ENCODE measurements at places on chromosomes 2 and 18.
A peak's percentile ranks its signal among the peaks of the same experiment; 100 is the strongest.

DNA sequence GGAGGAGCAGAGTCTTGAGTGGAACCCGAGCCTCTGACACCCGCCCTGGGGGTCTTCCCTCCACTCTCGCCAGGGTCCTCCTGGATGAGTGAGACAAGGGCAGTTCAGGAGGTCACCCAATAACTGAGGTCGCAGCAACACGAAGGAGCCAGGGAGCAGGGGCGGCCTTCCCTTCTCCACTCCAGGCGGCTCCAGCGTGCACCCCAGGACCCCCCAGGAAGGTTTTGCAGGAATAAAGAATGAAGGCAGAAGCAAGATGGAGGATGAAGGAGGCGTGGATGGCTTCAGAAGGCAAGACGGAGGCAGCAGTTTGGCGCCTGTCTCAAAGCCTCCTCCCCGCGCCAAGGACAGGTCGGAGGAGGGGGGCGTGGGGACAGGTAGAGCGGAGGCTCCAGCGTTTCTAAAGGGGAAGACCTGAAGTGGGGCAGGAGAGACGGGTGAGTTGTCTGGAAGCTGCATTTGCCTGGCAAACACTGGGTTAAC is 579 bp upstream of the ITM2C start:
- DNase-seq: no peak

DNA sequence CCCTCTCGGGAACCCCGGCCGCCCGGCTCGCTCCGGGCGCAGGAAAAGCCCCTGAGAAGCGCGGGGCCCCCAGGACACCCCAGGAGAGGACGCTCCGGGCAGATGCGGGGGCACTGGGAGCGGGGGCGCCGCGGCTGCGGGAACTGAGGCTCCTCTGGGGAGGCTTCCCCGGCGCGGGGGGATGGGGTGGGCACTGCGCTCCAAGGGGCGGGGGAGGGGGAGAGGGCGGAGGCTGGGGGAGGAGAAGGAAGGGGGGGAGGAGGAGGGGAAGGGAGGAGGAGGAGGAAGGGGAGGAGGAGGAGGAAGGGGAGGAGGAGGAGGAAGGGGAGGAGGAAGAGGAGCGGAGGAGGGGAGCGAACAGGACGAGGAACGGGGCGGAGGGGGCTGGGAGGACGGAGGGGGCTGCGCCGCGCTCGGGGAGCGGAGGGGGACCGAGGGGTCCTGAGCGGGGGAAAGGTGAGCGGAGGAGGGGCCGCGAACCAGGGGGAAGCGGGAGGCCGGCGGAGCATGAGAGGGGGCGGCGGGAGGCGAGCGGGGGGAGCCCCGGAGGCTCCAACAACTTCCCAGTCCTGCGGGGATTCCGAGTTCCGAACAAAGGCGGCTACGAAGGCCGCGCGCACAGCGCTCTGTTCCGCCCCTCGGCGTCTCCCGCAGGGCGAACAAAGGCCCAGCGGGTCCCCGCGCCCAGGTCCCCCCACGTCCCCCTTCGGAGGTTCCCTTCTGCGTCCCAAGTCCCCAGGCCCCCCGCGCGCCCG is 742 bp downstream of the PXDN start:
- DNase-seq: peak; percentile 56

DNA sequence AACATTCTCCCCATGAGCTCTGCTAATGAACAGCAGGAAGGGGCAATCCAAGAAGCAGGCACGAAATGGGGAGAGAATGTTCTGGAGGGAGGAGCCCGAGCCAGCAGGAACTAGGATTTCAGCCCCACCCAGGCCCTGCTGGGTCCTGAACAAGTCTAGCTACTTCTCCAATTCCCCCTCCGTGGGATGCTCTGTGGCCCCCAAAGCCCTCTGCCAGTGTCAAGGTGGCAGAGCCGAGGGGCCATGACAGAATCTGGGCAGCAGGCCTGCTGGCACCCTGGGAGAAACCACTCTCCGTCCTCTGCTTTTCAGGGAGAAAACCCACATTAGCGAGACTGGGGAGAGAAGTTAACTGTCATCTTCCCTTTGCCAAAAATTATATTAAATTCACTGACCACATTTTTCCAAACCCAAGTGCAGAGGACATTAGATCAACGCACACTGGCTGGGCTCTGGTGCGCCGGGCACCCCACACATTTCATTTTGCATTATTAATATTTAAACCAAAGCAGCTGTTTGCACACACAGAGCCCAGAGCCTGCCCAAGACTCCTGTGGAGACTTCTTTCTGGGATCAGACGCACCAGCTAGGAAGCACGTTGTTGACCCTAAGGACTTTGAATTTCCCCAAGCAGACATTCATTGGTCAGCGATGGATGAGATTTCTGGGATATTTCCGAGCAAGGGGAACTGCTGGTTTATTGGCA is 80.2 kb upstream of the PKDCC start:
- peak; percentile 32 for DNase-seq

DNA sequence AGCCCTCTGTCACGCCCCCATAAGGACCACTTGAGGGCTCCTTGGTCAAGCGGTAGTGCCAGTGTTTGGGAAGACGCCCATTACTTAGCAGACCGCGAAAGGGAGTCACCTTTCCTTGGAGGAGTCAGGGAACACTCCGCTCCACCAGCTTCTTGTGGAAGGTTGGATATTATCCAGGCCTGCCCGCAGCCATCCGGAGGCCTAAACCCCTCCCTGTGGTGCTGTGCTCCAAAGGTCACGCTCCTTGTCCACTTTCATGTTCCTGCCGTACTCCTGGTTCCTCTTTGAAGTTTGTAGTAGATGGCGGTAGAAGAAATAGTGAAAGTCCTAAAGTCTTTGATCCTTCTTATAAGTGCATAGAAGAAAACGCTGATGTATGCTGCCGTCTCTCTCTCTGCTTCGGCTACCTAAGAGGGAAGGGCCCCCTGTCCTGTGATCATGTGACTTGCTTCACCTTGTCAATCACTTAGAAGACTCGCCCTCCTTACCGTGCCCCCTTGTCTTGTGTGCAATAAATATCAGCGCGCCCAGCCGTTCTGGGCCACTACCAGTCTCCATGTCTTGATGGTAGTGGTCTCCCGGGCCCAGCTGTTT is 1.7 kb upstream of the CATIP start:
- no peak for DNase-seq

- no peak for DNase-seq
Measured at GRCh38 chr2:9297807-9298206, 91.2 kb downstream of the ASAP2 start.

DNA sequence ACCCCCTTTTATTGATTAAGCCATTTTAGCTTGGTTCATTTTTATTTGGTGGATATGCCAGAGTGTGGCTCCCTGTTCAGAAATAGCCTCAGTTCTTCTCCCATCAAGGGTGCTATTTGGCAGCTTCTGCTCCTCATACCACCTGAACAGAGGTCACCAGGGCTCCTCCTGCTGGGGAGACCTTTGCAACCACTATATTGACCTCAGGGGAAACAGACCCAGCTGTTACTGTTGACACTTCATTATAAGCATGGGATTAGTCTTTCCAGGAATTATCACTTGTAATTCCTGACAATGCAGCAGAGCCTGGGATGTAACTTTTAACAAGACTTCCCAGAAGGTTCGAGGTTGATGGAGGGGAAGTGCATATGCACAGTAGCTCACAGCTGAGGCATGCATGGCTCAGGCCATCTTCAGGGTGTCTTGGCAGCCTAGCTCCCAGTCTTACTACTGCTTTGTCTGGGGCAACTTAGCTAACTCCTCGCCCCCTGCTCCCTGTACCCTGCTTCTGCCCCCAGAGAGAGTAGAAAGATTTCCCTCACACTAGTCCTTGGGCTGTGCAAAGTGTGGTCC is 239.4 kb upstream of the SPRED2 start:
- DNase-seq: no peak

DNA sequence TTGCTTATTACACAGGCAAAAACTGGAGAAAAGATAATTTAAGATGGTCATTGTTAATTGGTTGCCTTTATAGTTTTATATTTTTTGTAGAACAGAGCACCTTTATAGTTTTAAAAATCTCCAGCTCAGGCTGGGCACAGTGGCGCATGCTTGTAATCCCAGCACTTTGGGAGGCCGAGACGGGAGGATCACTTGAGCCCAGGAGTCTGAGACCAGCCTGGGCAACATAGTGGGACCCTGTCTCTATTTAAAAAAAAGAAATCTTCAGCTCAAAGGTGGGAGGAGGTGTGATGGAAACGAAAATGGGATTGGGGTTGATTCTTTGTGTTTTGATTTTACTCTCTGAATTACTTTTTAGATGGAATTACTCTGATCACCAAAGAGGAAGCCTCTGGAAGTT is 85.4 kb downstream of the XRCC5 start:
- no peak for DNase-seq

DNA sequence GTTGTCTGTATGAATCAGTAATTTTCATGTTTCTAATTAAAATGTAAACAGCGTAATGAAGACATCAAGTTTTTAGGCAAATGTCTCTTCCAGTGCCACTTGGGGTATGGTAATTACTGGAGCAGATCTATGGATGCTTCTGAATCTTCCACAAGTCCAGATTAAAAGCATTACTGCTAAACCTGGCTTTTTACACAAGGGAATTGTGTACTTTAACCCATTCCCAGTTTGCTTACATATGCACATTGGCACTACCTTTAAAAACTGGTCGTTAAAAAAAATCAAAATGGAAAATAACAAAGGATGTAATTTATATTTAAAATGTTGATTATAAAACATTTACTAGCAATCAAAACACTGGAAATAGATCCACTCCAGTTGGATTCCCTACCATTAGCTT is 19.7 kb downstream of the FIGN start:
- DNase-seq: no peak

DNA sequence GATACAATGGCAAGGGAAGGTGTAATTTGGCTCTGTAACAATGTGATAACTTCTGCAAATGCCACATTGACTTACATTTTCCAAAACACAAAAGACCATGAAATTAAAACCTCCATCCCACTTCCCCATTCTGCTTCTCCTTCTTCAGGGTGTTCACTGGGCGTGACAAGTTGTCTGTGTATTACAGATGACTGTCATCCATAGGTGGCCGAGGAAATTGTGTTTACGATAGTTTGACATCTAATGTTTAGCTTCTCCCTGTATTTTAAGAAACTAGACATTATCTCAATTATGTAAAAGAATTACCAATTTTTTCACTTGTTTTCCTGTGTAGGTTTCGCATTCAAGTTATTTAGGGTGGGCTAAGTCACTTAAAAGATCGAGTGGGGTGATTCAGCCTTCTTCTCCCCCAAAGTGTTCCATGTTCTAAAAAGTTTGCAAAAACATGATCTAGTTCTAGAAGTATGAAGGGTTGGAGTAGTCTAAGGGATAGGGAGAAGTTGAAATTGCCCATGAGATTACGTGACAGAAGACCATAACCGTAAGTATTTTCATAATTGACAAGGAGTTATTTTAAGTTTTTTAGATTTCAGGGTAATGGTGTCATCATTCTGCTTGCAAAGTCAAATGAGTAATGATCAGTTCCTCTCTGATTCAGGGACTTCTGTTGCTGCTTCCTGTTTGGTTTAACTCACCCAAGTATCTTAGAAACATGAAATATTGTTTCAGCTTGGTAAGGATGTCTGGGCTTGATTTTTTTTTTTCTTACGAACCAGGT is 25.2 kb upstream of the CYTIP start:
- DNase-seq: no peak

GRCh38 chr2:133424876-133425275 is 143.4 kb downstream of the NCKAP5 start:
- no peak for DNase-seq

GRCh38 chr2:56656826-56657225 is 473.0 kb downstream of the CCDC85A start:
- no peak for DNase-seq

DNA sequence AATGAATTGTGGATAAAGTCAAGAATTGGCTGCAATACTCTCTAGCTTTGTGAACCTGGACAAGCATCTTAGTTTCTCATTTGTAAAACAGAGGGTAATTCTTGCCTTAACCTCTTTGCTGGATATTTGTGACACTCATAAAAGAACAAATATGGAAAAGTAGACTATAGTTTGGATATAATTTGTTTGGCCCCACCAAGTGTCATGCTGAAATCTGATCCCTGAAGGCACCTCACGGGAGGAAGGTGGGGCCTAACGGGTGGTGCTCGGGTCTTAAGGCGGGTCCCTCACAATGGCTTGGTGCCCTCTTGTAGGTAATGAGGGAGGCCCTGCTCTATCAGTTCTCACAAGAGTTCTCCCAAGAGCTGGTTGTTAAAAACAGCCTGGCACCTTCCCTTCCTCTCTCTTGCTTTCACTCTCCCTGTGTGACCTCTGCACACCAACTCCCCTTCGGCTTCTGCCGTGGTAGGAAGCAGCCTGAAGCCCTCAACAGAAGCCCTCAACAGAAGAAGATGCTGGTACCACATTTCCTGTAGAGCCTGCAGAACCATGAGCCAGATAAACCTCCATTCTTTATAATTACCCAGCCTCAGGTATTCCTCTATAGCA is 37.4 kb downstream of the ARL4C start:
- DNase-seq: no peak

DNA sequence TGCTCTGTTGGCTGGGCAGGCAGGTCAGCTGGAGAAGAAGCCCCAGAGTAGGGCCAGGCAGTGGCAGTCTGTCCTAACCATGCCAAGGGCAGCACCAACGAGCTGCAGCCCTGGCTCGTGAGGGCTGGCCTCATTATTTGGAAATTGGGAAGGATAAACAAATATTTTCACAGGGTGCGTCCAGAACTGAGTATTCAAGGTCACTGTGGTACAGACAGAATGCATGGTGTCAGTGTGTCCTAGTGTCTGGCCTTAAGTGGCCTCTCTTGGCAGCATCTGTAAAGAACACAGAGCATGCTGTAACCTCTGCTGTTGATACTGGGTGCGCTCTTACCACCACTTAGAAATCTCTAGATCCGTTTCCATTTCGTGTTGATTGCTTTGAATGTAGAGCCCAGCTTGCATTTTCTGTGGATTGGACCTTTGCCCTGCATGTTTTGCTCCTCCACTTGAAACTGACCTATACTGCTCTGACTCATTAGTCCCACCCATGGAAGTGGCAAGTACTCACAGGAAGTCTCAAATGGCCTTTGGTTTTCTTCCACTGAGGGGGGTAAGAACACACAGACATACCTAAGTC is 88.2 kb downstream of the GREB1L start:
- peak; percentile 27 for DNase-seq

DNA sequence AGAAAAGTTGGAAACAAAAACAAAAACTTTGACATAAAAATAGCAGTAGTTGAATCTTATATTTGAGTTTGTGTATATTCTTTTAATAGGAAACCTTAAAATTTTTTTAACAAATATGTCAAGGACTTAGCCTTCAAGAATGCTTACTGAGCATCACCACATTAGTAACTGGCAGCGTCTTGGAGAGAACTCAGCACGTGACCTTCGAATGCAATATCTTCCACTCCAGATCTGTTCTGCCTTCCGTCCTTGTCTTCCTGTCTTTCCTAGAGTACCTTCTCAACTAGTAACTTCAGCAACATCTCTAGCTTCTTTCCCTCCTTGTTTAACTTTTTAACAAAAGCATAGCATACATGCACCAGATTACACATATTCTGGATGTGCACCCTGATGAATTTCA is 972 bp downstream of the RSAD2 start:
- DNase-seq: no peak

GRCh38 chr18:48896326-48896874 is 54.4 kb downstream of the SMAD7 start:
- DNase-seq: no peak

Measured in heart right ventricle (tissue), 16 donors.